T-helper 22 cell (primary cell): ENCODE measurements at places on chromosomes 5 and 9.
A peak's percentile ranks its signal among the peaks of the same experiment; 100 is the strongest.

DNA sequence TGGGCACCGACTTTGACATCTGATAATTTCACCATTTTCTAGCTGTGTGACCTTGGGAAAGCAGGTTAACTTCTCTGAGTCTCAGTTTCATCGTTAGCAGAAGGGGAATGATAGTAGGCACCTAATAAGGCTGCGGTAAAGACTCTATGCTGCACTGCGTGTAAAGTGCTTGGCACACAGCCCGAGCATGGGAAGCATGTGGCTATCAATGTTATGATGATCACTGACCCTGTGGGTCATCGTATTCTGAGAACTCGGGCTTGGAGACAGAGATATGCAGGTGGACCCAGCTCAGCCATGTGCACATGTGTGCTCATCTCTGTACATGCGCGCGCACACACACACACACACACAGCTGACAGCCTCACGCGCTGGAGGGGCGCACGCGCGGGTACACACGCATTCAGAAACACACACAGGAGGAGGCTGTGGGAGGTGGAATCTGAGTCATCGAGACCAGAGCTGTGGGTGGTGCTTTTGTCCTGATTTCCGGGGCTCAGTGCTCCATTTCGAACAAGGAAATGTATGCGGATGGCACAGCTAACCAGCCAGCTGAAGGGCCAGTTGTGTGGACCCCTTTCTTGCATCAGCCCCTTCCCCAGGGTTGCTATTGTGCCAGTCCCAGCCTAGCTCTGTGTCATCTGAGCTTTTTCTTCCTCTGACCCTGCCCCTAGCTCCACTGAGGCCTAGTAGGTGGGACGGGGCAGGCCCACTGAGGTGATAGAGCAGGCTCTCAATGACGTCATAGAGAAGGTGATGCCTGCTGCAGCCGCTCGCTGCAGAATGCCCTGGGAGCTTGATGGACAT lies 11.1 kb upstream of the ARAP3 start:
- DNase-seq = peak; percentile 76

DNA sequence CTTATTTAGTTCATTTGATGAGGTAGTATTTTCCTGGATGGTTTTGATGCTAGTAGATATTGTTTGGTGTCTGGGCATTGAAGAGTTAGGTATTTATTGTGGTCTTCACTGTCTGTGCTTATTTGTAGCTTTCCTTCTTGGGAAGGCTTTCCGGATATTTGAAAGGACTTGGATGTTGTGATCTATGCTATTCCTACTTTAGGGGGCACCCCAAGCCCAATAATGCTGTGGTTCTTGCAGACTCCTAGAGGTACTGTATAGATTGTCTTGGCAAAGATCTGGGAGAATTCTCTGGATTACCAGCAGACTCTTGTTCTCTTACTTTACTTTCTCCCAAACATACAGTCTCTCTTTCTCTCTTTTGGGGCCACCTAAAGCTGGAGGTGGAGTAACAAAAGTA lies 315.7 kb downstream of the MAT2B start:
- no peak for DNase-seq

DNA sequence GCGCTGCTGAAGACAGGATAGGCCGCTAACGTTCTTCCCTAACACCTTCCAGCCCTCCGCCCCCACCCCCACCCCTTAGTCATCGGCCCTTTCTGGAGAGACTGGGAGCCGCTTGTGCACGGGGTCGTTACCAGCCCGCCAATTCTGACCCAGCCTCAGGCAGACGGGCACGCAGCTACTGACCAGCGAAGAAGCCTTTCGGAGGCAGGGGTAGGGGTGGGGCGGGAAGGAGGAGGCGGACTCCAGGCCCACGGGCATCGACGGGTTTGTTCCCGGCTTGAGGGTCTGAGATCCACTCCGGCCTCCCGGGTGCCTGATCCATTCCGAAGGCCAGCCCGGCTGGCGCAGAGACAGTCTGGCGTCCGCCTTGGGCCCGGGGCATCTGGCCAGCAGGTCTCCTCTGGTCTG lies 729 bp upstream of the HAND1 start:
- no peak for DNase-seq

- no peak for DNase-seq
Observed at GRCh38 chr5:94188725-94189124, 429.7 kb downstream of the KIAA0825 start.

GRCh38 chr5:51696122-51696521 lies 312.9 kb downstream of the ISL1 start:
- DNase-seq = no peak

DNA sequence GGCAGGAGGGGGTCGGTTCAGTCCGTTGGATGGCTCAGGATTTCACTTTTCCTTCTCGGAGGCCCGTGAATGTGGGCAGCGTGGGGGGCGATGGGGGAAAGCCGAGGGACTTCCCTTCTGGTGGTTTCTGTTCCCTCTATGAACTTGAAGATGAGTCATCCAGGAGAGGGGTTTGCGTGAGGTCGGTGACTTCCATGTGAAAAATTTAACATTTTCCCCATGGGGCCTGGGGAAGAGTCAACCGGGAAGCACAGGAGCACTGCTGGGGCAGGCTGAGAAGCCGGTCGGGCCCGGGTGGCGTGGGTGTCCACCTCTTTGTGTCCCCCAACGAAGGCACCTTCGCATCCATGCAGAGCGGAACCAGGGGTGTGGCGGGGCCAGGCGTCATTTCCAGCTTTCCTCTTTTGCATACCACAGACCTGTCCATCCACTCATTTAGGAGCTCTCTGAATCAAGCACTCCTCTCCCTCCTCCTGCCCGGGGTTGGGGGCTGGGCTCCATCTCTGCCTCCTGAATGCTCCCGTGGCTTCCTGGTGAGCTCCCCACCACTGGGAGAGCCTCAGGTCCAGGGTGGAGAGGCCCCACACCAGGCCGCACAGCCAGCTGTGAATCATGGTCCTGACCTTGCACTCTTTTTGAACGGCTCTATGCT lies 68.4 kb downstream of the ANKRD33B start:
- DNase-seq = no peak
